ENCODE measurements at places on chromosomes 7 and 10. TPM values are rescaled to one million over a fixed set of nuclear protein-coding genes. Genes with fewer than 3 reads are reported as not detected.

GRCh38 chr10:21737106-21737505 lies 203.1 kb downstream of the MLLT10 start:
- no peak overlapping the region for H3K27ac ChIP-seq
- H3K27me3 ChIP-seq, result no peaks in the 10 kb centered on the region
- H3K4me3 ChIP-seq, result no peak overlapping the region
- no peak for DNase-seq
- peaks cover 62% of the 10 kb centered on the region for H3K36me3 ChIP-seq
- H3K4me1 ChIP-seq, result peaks cover 2% of the 10 kb centered on the region

GRCh38 chr10:113958631-113959382 lies 84.9 kb upstream of the ADRB1 start:
- no peak overlapping the region for H3K4me3 ChIP-seq
- H3K27ac ChIP-seq, result no peak overlapping the region
- no peak for DNase-seq

The ZPBP gene
- not detected for total RNA-seq

DNA sequence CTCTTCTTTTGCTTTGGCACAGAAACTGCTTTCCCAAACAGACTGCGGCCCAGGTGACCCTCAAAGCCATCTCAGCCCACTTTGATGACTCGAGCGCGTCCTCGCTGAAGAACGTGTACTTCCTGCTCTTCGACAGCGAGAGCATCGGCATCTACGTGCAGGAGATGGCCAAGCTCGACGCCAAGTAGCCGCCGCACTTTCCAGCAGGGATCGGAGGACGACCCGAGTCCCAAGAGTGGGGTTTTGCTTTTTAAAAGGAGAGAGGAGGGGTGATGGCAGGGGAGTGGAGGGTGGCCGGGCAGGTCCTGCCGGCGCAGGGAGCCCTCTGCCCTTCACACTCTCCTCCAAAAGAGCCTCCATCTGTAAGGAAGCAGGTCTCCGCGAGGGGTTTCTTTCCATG lies 21.1 kb downstream of the AIFM2 start:
- no peak for DNase-seq
- no peak overlapping the region for H3K4me3 ChIP-seq
- H3K36me3 ChIP-seq, result peaks cover 6% of the 10 kb centered on the region
- no peaks in the 10 kb centered on the region for H3K4me1 ChIP-seq
- no peaks in the 10 kb centered on the region for H3K27me3 ChIP-seq

The CTAGE6 gene
- total RNA-seq, result not detected

The NYAP1 gene
- total RNA-seq, result 3.2 TPM

The CCDC126 gene
- 2.1 TPM for total RNA-seq

- no peaks in the 10 kb centered on the region for H3K27me3 ChIP-seq
- DNase-seq, result no peak
- H3K4me1 ChIP-seq, result no peaks in the 10 kb centered on the region
- peaks cover 1% of the 10 kb centered on the region for H3K36me3 ChIP-seq
Measured at GRCh38 chr10:122499491-122499941, 38.2 kb downstream of the HTRA1 start.

The TMEM139 gene
- 0.85 TPM for total RNA-seq

- peaks cover under 1% of the 10 kb centered on the region for H3K4me1 ChIP-seq
- no peaks in the 10 kb centered on the region for H3K36me3 ChIP-seq
- no peak for DNase-seq
- no peaks in the 10 kb centered on the region for H3K27me3 ChIP-seq
- no peak overlapping the region for H3K27ac ChIP-seq
Measured at GRCh38 chr10:128058106-128058749, 68.0 kb downstream of the MKI67 start.

DNA sequence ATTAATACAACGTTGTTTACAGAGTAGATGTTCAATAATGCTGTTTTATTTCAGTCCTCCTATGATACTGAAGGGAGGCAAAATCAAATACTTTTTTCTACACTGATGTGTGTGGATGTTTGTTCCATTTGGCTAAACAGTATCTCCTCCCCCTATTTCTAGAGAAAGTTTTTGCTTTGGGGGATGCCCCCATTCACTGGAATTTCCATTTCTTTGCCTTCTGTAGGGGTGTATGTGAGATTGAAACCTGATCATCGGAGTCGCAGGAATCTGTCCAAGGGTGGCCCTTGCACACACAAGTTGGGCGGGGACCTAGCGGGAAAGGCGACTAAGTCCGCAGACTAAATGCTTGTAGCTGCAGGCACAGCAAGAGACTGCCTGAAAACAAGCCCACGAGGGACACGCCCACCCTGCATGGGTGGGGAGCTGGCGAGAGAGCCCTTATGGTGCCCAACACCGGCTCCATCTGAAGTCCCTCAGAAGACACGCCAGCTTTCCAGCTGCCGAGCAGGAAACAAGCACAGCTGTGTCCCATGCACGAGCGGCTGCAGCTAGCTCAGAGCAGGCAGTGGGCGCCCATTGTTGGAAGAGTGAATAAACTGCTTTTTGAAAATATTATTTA lies 58.0 kb downstream of the ESYT2 start:
- no peak overlapping the region for H3K27ac ChIP-seq
- no peak for DNase-seq
- H3K4me1 ChIP-seq, result no peaks in the 10 kb centered on the region
- H3K36me3 ChIP-seq, result peaks cover 30% of the 10 kb centered on the region
- H3K27me3 ChIP-seq, result no peaks in the 10 kb centered on the region
- no peak overlapping the region for H3K4me3 ChIP-seq

The CHN2 gene
- 3.3 TPM for total RNA-seq

GRCh38 chr7:99375070-99375807 lies 709 bp downstream of the ARPC1B start:
- peak overlapping the region; percentile 86 for H3K4me3 ChIP-seq
- H3K4me1 ChIP-seq, result no peaks in the 10 kb centered on the region
- peak; percentile 69 for DNase-seq
- H3K27ac ChIP-seq, result no peak overlapping the region
- H3K36me3 ChIP-seq, result peaks cover 10% of the 10 kb centered on the region

Data from H9 (cell line).